Activated T-cell treated with anti-CD3 and anti-CD28 coated beads, Interleukin-2, amount 50 U/mL, for 72 hours (primary cell): ENCODE measurements at places on chromosomes 13 and 19. TPM values are rescaled to one million over a fixed set of nuclear protein-coding genes. Genes with fewer than 3 reads are reported as not detected.

The ZNF667 gene
- total RNA-seq: 4.6 TPM

The NLRP9 gene
- total RNA-seq: not detected

The AZU1 gene
- not detected for total RNA-seq

The IFI30 gene
- 10.2 TPM for total RNA-seq

The RNF17 gene
- total RNA-seq: not detected

The OLFM2 gene
- total RNA-seq: 1.1 TPM

- no peak overlapping the region for H3K27ac ChIP-seq
- peaks cover 26% of the 10 kb centered on the region for H3K27me3 ChIP-seq
- H3K4me1 ChIP-seq: peaks cover 3% of the 10 kb centered on the region
- no peak overlapping the region for H3K4me3 ChIP-seq
- DNase-seq: peak; percentile 55
These were observed 190.9 kb downstream of the COL4A1 start for GRCh38 chr13:110116072-110116487.

DNA sequence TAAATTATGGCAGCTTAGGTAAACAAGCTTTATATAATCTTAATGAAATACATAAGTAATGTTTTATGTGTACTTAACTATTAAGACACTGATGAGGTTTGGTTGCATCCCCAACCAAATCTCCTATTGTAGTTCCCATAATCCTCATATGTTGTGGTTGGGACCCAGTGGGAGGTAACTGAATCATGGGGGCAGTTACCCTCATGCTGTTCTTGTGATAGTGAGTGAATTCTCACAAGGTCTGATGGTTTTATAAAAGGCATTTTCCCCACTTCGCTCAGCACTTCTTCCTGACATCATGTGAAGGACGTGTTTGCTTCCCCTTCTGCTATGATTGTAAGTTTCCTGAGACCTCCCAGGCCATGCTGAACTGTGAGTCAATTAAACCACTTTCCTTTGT lies 212.7 kb downstream of the DIAPH3 start:
- no peak overlapping the region for H3K4me3 ChIP-seq
- no peak for DNase-seq
- H3K36me3 ChIP-seq: peaks cover 10% of the 10 kb centered on the region
- no peaks in the 10 kb centered on the region for H3K27me3 ChIP-seq
- no peak overlapping the region for H3K27ac ChIP-seq

DNA sequence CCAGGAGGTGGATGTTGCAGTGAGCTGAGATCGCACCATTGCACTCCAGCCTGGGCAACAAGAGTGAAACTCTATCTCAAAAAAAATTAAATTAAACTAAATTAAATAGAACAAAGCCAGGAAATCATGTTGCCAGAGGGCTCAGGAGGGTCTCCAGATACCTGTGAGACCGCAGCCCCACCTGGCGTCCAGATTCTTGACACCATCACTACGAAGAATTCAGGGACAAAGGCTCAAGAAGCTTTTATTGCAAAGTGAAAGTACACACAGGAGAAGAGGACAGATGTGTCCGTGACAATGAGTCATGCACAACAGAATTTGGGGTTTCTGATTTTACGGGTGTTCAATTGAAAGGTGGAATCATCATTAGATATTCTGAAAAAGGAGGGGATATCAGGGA lies 76.6 kb downstream of the STOML3 start:
- H3K36me3 ChIP-seq: no peaks in the 10 kb centered on the region
- no peaks in the 10 kb centered on the region for H3K4me1 ChIP-seq
- H3K4me3 ChIP-seq: no peak overlapping the region
- H3K27me3 ChIP-seq: peaks cover 9% of the 10 kb centered on the region
- no peak overlapping the region for H3K27ac ChIP-seq

GRCh38 chr13:28586439-28587173 lies 72.3 kb upstream of the POMP start:
- no peak for DNase-seq
- H3K4me3 ChIP-seq: no peak overlapping the region
- H3K27ac ChIP-seq: no peak overlapping the region
- peaks cover 29% of the 10 kb centered on the region for H3K4me1 ChIP-seq

DNA sequence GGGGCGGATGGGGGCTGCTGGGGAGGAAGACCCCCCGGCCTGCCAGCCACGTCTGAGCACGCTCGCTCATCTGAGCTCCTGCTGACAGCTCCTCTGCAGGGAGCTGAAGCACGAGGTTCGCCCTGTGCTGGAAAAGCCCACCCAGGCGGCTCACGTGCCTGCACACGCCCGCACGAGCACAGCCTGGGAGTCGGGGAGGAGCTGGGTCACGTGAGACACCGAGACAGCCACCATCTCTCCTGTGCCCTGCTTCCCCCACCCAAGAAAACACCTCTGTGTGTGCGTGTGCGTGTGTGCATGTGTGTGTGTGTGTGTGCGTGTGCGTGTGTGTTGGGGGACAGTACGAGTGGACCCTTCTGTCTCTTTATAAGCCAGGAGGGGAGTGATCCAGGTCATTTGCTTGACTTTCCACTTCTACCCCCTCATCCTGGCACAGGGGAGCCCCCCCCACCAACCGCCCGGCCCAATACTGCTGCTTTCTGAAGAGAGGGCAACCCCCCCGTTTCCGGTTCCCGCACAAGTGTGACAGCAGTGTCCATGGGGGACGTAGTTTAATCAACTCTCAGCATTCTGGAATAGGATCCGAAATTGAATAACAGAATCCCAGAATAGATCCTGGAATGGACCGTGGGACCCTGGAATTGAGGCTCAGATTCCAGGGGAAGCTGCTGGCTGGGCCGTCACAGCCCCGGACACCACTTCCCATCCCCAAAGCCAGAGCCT lies 42.5 kb downstream of the CELF5 start:
- H3K4me3 ChIP-seq: no peak overlapping the region
- H3K36me3 ChIP-seq: no peaks in the 10 kb centered on the region
- H3K27me3 ChIP-seq: peaks cover 27% of the 10 kb centered on the region
- no peak overlapping the region for H3K27ac ChIP-seq

GRCh38 chr19:19140476-19140875 lies 2.2 kb upstream of the TMEM161A start:
- no peak overlapping the region for H3K4me3 ChIP-seq
- H3K27ac ChIP-seq: no peak overlapping the region
- H3K27me3 ChIP-seq: no peaks in the 10 kb centered on the region
- H3K36me3 ChIP-seq: no peaks in the 10 kb centered on the region
- peaks cover 19% of the 10 kb centered on the region for H3K4me1 ChIP-seq
- no peak for DNase-seq

- H3K4me1 ChIP-seq: no peaks in the 10 kb centered on the region
- peaks cover 20% of the 10 kb centered on the region for H3K27me3 ChIP-seq
- DNase-seq: no peak
- H3K36me3 ChIP-seq: no peaks in the 10 kb centered on the region
- no peak overlapping the region for H3K4me3 ChIP-seq
These were observed 13.6 kb upstream of the PEPD start for GRCh38 chr19:33535226-33535625.

- H3K4me1 ChIP-seq: peaks cover 4% of the 10 kb centered on the region
- H3K4me3 ChIP-seq: peak overlapping the region; percentile 51
- H3K27me3 ChIP-seq: peaks cover 15% of the 10 kb centered on the region
These were observed 1.0 kb downstream of the DIRAS1 start for GRCh38 chr19:2719920-2720776.

- H3K36me3 ChIP-seq: peaks cover 1% of the 10 kb centered on the region
- no peaks in the 10 kb centered on the region for H3K4me1 ChIP-seq
- no peak overlapping the region for H3K27ac ChIP-seq
These were observed 265.8 kb downstream of the OXGR1 start for GRCh38 chr13:96728463-96728862.

- no peak overlapping the region for H3K27ac ChIP-seq
- H3K4me3 ChIP-seq: no peak overlapping the region
- no peak for DNase-seq
- H3K36me3 ChIP-seq: no peaks in the 10 kb centered on the region
- no peaks in the 10 kb centered on the region for H3K27me3 ChIP-seq
- H3K4me1 ChIP-seq: no peaks in the 10 kb centered on the region
These were observed 30.1 kb upstream of the FNDC3A start for GRCh38 chr13:48945626-48946025.

GRCh38 chr19:54560881-54561385 lies 12.7 kb upstream of the LILRA2 start:
- no peaks in the 10 kb centered on the region for H3K36me3 ChIP-seq
- no peak overlapping the region for H3K27ac ChIP-seq
- H3K4me1 ChIP-seq: no peaks in the 10 kb centered on the region
- peaks cover 26% of the 10 kb centered on the region for H3K27me3 ChIP-seq

DNA sequence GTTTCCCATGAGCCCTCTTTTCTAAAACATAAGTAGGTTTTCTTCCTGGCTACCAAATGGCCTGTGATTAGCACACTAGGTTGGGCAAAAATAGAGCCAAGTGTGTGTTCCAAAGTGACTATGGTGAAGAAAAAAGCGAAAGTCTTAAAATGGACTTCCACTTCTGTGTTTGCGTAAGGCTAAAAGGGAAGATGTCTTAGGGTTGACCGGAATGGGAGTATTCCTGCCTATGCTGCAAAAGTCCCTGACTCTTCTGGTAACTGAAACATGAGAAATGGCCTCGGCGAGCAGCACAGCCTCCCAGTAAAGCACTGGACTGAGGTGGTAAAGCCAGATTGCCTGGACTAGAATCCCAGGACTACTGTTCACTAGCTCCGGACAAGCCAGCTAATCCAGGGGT lies 2.4 kb upstream of the FPR1 start:
- no peak for DNase-seq
- no peaks in the 10 kb centered on the region for H3K4me1 ChIP-seq
- H3K27me3 ChIP-seq: peaks cover 32% of the 10 kb centered on the region
- peaks cover 2% of the 10 kb centered on the region for H3K36me3 ChIP-seq
- H3K4me3 ChIP-seq: no peak overlapping the region

DNA sequence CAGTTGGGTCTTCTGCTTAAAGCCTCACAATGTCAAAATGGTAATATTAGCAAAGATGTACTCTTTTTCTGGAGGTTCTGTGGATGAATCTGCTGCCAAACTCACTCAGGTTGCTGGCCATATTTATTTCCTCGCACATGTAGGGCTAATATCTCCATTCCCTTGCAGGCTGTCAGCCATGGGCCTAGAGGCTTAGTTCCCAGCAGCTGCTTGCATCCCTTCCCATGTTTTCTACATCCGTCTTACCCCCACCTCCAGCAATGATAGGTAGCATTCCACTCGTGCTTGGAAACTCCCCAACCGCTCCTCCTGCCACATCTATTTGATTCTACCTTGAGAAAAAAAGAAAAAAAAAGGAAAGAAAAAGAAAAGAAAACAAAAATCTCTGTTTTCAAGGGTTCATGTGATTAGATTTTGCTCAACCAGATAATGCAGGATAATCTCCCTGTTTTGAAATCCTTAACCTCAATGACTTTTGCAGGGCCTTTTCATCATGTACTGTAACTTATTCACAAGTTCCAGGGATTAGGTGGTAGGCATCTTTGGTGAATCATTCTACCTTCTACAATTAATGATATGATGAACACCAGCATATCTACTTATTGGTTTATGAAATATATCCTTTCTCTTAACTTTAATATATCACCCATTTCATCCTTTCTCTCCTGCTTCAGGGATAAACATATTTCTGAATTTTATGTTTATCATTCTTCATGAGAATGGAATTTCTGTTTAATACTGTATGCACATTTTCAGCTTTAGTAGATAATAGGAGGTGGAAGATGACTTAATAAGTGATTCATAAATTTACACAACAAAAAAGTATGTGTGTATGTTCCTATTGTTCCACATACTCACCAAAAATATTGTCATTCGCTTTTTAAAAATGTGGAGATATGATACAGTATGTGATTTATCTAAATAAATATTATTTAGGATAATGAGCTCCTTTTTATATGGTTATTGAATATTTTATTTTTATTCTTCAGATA lies 931.9 kb downstream of the SLITRK5 start:
- no peak for DNase-seq
- H3K4me3 ChIP-seq: no peak overlapping the region
- H3K27me3 ChIP-seq: no peaks in the 10 kb centered on the region
- no peak overlapping the region for H3K27ac ChIP-seq
- H3K4me1 ChIP-seq: no peaks in the 10 kb centered on the region

GRCh38 chr13:40148742-40149141 lies 493.3 kb downstream of the COG6 start:
- H3K36me3 ChIP-seq: peaks cover 3% of the 10 kb centered on the region
- peak overlapping the region; percentile 39 for H3K27ac ChIP-seq
- peaks cover 89% of the 10 kb centered on the region for H3K4me1 ChIP-seq
- no peak for DNase-seq
- H3K4me3 ChIP-seq: peak overlapping the region; percentile 14

DNA sequence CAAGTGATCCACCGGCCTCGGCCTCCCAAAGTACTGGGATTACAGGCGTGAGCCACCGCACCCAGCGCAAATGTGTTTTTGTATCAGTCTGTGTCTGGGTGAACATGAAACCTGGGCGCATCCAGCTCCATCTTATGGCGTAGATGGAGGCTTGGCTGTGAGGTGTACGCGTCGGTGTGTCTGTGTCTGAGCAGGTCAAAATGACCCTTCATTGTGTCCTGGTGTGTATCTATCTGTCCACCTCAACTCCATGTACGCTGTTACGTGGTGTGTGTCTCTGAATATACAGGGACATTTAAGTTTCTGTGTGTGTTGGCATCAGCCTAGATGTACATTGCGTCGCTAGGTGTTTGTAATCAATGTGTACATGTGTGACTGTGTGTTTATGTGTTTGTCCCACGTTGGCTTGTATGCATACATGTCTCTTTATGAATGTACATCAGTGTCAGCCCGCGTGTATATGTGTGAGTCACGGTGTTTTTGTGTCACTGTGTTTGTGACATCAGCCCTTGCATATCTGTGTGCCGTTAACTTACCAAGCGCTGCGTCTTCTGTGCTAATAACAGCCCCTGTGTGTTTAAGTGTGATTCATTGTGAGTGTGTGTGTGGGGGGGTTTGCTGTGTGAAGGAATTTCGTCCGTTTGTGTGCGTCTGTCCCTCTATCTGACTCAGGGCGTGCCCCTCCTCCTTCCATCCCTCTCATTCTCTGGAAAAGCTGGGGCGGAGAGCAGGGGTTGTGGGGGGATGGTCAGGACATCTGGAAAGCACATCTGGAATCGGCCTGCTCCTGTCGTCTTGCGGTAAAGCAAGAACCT lies 6.4 kb downstream of the AXL start:
- H3K27me3 ChIP-seq: peaks cover 11% of the 10 kb centered on the region
- peak overlapping the region; percentile 51 for H3K27ac ChIP-seq
- peak overlapping the region; percentile 87 for H3K4me3 ChIP-seq
- no peaks in the 10 kb centered on the region for H3K36me3 ChIP-seq

DNA sequence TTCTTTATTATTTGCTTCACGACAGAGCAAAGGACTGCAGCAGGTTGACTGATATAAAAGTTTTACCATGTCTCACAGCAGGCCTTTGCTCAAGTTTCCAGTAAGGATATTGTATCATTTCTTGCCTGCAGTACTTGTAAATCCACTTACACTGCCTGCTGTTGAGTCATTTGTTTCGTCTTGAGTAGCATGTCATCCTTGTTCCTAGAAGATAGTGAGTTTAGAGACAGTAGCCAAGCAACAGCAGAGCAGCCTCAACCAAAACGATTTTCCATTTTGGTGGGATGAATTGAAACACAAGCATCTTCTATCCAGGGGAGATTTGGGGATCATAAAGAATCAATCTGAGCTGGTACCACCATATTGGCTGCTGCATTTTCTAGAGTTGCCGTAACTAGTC lies 24.0 kb upstream of the ALOX5AP start:
- no peaks in the 10 kb centered on the region for H3K27me3 ChIP-seq
- no peak overlapping the region for H3K4me3 ChIP-seq
- DNase-seq: no peak
- H3K36me3 ChIP-seq: no peaks in the 10 kb centered on the region
- no peak overlapping the region for H3K27ac ChIP-seq
